Hematopoietic multipotent progenitor cell (in vitro differentiated cells): ENCODE measurements at places on chromosomes 6 and 20. TPM values are rescaled to one million over a fixed set of nuclear protein-coding genes. Genes with fewer than 3 reads are reported as not detected.
A peak's percentile ranks its signal among the peaks of the same experiment; 100 is the strongest.

DNA sequence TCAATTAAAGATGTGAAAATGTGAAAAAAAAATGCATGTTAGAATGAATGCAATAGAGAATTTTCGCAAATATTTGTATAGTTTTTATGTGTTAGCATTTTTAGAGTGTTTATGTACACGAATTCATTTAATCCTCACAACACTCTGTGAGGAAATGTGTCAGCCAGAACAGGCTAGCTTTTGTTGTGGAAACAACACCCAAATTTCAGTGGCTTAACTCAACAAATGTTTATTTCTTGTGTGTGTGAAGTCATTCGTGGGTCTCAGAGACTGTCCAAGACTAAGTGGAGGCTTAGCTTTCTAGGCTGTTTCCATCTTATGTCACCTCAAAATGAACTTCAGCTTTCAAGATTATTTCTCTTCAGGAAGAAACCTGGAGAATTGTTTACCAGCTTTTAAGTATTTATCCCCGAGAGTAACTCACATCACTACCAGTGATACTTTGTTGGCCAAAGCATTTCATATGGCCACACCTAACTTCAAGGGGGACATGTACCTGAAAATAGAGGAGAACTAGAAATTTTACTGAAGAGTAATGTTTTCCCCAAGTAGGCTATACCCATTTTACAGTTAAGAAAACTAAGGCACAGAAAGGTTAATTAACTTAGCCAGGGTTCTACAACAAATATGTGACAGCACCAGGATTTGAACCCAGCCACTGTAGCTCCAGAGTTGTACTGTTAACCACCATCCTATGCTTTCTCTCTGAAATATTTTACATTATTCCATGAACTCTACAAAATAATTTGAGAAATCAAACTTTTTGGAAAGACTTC lies 306.1 kb downstream of the QKI start:
- no peak for DNase-seq

DNA sequence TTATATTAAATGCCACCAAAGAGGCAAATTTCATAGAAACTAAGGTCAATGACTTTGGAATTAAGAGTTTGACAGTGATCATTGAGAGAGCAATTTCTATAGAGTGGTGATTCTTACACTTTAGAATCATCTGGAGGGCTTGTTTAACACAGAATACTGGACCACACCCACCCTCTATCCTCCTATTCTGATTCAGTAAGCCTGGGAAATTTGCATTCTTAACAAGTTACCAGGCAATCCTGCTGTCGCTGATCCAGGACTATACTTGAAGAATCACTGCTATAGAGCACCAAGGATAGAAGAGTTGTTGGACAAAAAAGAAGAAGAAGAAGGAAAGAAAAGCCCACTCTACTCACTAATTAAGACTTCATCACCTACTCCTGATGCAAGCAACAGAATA lies 21.3 kb upstream of the TBX18 start:
- no peak for DNase-seq

DNA sequence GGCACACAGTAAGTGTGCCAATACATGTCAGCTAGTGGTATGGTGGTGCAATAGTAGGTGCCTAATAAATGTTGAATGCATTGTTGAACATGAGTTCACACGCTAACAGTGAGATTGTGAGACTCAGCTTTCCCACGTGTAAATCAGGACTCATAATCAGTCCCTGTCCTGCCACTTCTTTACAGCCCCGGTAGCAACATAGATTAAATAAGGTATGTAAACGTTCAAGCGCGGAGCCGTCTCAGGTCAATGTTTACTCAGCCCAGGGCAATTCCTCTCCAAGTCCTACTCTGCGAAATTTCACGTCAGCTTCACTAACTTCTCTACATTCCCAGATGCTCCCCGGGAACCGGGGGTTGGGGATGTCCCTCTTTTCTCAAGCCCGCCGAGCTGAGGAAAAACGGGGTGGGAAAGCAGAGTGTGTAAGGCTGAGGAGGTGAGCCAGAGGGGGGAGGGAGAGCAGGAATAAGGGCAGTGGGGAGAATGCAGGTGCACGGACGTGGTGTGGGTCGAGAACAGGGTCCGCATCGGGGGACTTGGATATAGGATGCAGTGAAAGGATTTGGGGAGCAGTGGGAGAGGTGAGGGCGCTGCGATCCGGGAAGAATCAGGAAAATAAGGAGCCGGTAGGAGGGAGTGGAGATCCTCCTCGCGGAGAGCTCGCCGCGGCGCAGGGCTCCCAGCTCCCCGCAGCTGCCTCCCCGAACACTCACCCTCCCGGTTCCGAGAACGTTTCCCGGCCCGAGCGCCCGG lies 544 bp upstream of the TP53INP2 start:
- no peak for DNase-seq

GRCh38 chr20:56503916-56504315 lies 20.6 kb upstream of the FAM209A start:
- no peak for DNase-seq

The XKR7 gene
- total RNA-seq, result under 0.01 TPM

DNA sequence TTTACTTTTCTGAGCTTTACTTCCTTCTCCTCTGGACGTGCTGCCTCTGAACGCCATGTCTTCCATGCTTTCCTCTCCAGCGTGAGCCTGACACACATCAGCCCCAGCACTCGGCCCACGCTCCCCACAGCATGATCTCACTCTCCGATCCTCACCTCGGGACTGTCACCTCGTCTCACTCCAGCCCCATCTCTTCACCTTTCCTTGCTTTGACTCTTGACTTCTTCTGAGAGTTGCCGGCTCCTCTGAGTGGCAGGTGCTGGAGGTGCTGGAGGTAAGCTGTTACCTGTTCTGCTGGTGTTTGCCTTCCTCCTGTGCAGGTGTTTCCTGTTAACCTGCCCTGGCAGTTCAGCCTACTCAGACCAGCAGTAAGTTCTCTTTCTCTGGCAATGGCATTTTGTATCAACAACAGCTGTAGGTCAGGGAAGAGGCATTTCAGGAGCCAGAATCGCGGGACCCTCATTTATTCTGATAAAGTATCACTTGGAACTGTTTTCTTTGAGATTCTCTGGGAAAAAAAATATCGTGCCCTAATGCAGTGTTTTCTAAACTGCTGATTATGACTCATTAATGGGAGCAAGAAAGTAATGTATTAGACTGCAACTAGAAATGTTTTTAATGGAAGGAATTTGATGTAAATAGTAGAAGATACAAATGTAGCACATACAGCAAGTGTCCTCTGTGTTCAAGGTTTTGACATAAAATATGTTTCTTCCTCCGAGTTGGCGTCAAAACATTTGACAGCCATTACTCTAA lies 106.5 kb downstream of the ARID1B start:
- DNase-seq, result no peak

The BPIFA1 gene
- not detected for total RNA-seq

The BTN1A1 gene
- not detected for total RNA-seq

The RIPPLY2 gene
- not detected for total RNA-seq

- no peak for DNase-seq
These were observed 21.3 kb downstream of the FNDC1 start for GRCh38 chr6:159190460-159190859.

DNA sequence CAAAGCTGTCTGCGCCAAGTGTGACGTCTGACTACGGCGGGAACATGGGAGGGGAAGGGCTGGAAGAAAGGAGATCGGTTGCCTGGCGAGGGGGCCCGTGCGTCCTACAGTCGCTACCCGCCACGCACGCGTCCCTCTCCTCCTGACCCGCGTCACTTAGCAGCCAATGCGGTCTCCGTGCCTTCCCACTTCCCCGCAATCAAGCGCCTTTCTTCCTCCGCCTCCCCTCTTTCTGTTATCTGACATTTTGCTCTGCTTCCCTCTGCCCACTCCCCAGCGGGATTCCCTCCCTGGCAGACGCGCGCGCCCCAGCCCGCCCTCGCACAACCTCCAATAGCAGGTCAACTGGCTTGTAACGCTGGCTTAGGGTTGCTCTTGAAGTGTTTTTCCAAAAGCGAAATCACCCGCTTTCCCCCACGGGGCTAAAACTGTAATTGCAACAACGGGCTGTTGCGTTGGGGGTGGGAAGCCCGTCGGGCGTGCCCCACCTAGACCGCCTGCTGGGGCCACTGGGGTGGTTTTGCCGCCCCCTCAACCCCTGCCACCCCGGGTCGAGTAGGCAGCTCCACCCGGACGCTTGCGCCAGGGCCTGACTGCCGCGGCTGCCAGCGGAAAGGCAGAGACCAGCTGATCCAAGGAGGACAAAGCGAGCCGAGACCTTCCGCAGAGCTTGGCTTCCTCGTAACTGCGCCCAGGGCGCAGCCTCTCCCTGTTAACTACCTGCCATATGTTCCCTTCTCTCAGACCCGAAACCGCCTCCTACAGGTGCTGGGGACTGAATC lies 6.2 kb upstream of the SOX4 start:
- peak; percentile 91 for DNase-seq

DNA sequence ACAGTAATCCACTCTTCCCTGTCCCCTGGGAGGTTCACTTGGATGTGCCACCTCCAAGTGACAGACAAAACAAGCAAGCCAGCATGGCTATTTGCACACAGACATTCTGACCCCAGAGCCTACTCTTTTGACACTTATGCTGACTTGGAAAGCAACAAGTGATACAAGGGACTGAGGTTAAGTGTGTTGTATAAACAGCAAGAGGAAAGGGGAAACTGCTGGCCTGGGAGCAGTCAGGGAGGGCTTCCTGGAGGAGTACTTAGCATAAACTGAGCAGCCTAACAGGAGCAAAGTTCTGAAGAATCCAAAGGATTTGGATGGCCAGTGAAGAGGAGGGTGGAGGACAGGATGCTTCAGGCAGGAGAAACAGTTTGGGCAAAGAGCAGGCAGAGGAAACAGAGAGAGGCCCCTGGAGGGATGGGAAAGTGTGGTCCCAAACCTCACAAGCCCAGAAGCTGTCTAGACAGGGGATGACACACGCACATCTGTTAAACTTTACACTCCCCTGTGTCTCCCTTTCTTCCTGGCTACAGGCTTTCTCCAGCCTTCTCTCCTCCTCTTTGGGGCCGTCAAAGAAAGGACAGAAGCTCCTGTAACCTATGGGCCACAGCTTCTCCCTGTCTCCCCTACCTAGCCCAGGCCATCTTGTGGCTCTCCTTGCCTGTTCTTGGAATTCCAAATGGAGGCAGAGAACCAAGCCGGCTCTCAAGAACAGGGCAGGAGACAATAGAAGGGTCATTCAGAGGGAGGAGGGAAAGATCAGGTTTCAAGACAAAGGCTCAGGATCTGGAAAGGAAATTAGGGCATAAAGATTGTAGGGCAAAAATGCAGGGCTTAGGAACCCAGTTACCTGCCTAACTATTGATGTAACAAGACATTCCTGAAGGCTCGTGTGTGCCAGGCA lies 19.3 kb downstream of the SULF2 start:
- no peak for DNase-seq

- no peak for DNase-seq
These were observed 453.3 kb downstream of the BMP2 start for GRCh38 chr20:7220755-7221154.

DNA sequence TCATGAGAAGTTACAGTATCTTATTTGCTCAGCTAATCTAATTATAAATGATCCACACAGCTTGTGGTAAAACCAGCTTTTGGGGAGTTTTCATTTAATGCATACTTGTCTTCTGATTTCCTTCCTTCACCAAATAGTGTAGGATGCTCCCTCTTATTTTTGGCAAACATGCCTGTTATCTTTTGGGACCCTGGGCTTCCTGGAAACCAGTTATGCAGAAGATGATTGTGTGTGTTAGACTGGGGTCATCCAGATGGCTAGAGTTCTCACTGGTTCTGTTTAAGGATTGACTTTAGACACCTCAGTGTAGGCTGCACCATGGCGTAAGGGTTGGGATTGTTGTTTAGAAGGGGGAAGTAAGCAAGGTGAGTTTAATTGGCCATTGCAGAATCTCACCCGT lies 61.3 kb downstream of the PTPN1 start:
- no peak for DNase-seq

- no peak for DNase-seq
These were observed 38.3 kb upstream of the PDYN start for GRCh38 chr20:2032168-2032567.

DNA sequence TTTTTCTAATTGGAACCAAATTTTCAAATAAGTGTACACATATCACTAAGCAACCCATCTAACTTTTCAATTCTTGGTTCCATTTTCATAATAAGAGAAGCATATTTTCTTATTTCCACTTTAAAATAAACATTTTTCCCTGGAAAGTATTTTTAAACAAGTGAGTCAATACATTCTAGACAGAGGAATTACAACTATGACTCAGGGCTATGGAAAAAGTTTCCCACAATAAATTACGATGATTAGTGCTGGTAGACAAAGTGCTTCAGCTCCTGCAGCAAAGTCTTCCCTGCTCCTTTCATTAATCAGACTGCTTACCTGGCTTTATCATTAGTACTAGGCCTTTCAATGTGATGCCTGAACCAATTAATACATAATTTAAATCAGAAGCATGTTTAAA lies 322.5 kb downstream of the HACE1 start:
- no peak for DNase-seq

The HEY2 gene
- total RNA-seq, result not detected

GRCh38 chr20:33697129-33697528 lies 10.9 kb upstream of the E2F1 start:
- DNase-seq, result no peak

The CFAP206 gene
- total RNA-seq, result under 0.01 TPM

The IRF4 gene
- total RNA-seq, result 0.81 TPM

The ADAM33 gene
- total RNA-seq, result not detected

The GABBR1 gene
- 19.1 TPM for total RNA-seq

The PNPLA1 gene
- 0.27 TPM for total RNA-seq

DNA sequence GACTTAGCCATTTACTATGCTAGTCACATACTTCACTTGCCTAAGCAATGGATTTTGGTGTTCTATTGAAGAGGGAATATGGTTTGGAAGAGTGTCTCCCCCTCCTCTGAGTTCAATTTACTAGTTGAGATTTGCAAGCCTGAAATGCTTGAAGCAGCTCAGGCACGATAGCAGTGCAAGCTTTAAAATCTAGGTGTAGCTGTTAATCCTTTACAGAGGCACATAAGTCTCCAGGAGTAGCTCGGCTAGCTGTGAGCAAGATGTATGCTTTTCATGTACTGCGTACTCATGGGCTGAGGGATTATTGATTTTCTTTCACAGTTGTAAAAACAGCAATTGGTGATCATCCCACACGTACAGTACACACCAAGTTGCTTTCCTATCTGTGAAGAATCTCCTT lies 726 bp downstream of the FLRT3 start:
- no peak for DNase-seq

The LY6G5C gene
- total RNA-seq, result 3.5 TPM

- no peak for DNase-seq
These were observed 172.9 kb upstream of the CDYL start for GRCh38 chr6:4603291-4603690.

GRCh38 chr20:31667315-31668285 lies 29.9 kb downstream of the COX4I2 start:
- DNase-seq, result peak; percentile 60

GRCh38 chr6:147285087-147285855 lies 81.1 kb downstream of the STXBP5 start:
- peak; percentile 63 for DNase-seq

DNA sequence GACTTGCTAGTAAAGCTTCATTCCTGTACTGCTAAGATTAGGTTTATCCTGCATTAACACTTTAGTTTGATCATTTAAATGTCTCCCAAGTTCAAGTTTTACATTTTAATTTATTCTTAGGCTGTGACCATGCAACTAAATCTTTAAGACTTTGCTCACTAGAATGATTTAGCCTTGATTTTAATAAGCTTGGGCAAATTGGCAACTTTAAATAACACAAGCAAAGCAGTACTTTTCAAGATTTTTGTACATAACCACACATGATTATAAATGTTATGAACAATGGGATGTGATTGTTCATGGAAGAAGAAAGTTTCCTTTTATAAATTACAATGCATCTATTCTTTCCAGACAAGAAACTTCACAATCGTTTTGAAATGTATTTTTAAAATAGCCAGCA lies 948.0 kb upstream of the EPHA7 start:
- DNase-seq, result no peak

GRCh38 chr20:40414843-40415615 lies 274.0 kb downstream of the MAFB start:
- no peak for DNase-seq
